WTC11 (cell line): ENCODE measurements at places on chromosomes 5 and 9.

- no peaks in the 10 kb centered on the region for H3K27me3 ChIP-seq
- no peak for DNase-seq
- H3K27ac ChIP-seq: no peak overlapping the region
- H3K4me1 ChIP-seq: no peaks in the 10 kb centered on the region
These were observed 363.6 kb upstream of the CYLC2 start for GRCh38 chr9:102631559-102631958.

GRCh38 chr5:42360056-42360455 is 63.2 kb upstream of the GHR start:
- peaks cover 3% of the 10 kb centered on the region for H3K36me3 ChIP-seq
- H3K4me3 ChIP-seq: peak overlapping the region; percentile 39; the same call in 1 of the 2 replicates
- H3K4me1 ChIP-seq: peaks cover 31% of the 10 kb centered on the region
- DNase-seq: no peak
- peak overlapping the region; percentile 65; the same call in 1 of the 2 replicates for H3K27ac ChIP-seq

GRCh38 chr5:79235261-79235633 is 684 bp upstream of the JMY start:
- H3K4me3 ChIP-seq: peak overlapping the region; percentile 94
- H3K36me3 ChIP-seq: no peaks in the 10 kb centered on the region
- H3K27ac ChIP-seq: peak overlapping the region; percentile 87
- H3K27me3 ChIP-seq: peaks cover 4% of the 10 kb centered on the region
- no peak for DNase-seq

- H3K36me3 ChIP-seq: peaks cover 54% of the 10 kb centered on the region
- H3K4me1 ChIP-seq: 0 out of 2 replicates have a peak, but pooled peaks cover 5% of the 10 kb centered on the region
- H3K4me3 ChIP-seq: no peak overlapping the region
- DNase-seq: no peak
These were observed 24.8 kb downstream of the GPR107 start for GRCh38 chr9:130078547-130078946.

GRCh38 chr5:174355208-174355612 is 309.7 kb downstream of the NSG2 start:
- no peaks in the 10 kb centered on the region for H3K4me1 ChIP-seq
- peaks cover 2% of the 10 kb centered on the region; the same call in 1 of the 2 replicates for H3K27me3 ChIP-seq
- H3K36me3 ChIP-seq: no peaks in the 10 kb centered on the region
- no peak for DNase-seq
- H3K4me3 ChIP-seq: no peak overlapping the region
- H3K27ac ChIP-seq: no peak overlapping the region

- 0 out of 2 replicates have a peak, but pooled peaks cover 2% of the 10 kb centered on the region for H3K4me1 ChIP-seq
- H3K27ac ChIP-seq: no peak overlapping the region
- no peak for DNase-seq
These were observed 8.6 kb upstream of the PAPPA start for GRCh38 chr9:116145036-116145435.

DNA sequence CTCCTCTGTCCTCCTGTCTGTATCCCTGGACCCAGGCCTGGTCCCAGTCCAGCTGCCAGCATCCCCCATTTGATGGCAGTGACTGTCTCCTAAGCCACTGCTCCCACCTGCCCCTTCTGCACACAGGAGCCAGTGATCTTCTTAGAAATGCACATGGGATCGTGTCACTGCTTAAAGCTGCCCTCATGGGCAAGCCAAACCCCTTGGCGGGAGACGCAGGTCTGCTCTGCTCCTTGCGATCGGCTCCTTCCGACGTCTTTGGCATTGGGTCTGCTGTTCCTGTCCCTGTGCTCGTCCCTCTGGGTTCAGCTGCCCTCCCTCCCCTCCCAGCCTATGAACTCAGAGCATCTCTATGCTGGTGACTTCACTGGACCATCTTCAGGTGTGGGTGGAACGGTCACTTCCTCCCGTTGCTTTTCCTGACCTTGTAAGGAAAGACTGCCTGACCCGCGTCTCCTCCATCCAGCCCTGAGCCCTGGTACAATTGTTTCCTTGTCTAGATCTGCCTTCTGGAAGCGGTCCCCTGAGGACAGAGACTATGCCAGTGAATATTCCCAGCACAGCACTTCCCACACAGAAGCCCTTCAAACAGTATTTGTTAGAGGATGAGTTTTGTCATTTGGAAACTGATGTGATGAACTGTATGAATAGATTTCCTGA is 116.5 kb downstream of the ZNF354C start:
- DNase-seq: no peak
- H3K27ac ChIP-seq: no peak overlapping the region
- no peaks in the 10 kb centered on the region for H3K27me3 ChIP-seq
- H3K4me1 ChIP-seq: no peaks in the 10 kb centered on the region
- peaks cover 3% of the 10 kb centered on the region; the same call in 1 of the 2 replicates for H3K36me3 ChIP-seq

DNA sequence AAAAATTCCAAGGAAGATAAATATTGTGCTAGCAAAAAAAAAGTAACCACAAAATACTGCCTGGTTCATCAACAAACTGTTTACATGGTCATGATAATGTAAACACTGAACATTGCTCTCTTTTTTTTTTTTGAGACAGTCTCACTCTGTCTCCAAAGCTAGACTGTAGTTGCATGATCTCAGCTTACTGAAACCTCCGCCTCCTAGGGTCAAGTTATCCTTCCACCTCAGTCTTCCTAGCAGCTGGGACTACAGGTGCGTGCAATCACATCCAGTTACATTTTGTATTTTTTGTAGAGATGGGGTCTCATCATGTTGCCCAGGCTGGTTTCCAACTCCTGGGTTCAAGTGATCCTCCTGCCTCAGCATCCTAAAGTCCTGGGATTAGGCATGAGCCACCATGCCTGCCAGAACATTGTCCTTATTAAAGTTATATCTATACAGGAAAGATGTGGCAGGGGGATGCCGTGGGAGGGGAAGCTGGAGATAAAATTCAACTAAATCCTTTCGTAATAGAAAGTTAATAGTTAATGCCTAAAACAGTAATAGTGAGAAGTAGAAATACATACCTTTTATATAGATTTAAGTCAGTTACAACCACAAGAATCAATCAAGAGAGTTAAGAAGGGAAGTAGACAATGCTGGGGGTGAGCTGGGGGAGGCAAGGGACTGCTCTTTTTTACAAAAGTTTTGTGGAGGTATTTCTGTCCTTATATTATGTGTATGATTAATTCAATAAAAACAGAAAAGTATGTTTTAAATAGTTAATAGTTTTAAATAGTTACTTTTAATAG is 52.3 kb downstream of the RGMB start:
- H3K27ac ChIP-seq: no peak overlapping the region
- H3K36me3 ChIP-seq: peaks cover 13% of the 10 kb centered on the region

DNA sequence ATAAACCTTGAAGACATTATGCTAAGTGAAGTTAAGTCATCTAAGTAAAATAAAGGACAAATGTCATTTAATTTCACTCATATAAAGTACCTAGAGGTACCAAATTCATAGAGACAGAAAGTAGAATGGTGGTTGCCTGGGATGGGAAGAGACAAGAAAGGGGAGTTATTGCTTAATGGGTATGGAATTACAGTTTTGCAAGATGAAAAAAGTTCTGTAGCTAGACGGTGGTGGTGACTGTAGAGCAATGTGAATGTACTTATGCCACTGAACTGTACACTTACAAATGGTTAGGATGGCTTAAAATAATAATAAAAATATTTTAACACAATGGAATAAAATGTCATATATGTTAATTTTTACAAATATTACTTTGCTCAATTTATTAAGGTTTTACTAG is 128.0 kb downstream of the MPDZ start:
- H3K4me1 ChIP-seq: no peaks in the 10 kb centered on the region
- DNase-seq: no peak
- H3K4me3 ChIP-seq: no peak overlapping the region
- no peaks in the 10 kb centered on the region for H3K27me3 ChIP-seq

DNA sequence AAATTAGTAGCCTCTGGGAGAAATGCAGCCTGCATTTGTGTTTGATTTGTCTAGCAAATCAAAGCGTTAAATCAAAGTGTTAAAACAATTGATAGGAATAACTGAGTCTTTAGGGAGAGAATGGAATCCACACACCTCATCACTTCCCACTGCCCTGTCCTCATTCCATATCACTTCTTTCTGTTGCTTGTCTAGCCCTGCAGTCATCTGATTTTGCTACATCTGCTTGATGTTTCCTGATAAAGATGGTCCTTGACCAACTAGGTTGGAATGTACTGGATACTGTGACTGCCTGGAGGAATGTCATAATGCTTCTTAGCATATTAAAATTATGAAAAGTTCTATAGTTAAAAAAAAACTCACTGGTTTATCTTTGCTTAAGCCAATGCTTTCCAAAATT is 119.9 kb downstream of the DOCK2 start:
- peaks cover 13% of the 10 kb centered on the region for H3K4me1 ChIP-seq
- H3K4me3 ChIP-seq: no peak overlapping the region
- no peaks in the 10 kb centered on the region for H3K36me3 ChIP-seq
- no peak overlapping the region for H3K27ac ChIP-seq

- peak overlapping the region; percentile 3; the same call in 1 of the 2 replicates for H3K4me3 ChIP-seq
- no peak for DNase-seq
- no peaks in the 10 kb centered on the region for H3K27me3 ChIP-seq
These were observed 198.9 kb downstream of the TSSK1B start for GRCh38 chr5:113235884-113236283.

GRCh38 chr5:143801252-143801939 is 10.6 kb upstream of the HMHB1 start:
- H3K4me1 ChIP-seq: no peaks in the 10 kb centered on the region
- no peaks in the 10 kb centered on the region for H3K36me3 ChIP-seq
- no peaks in the 10 kb centered on the region; the same call in 1 of the 2 replicates for H3K27me3 ChIP-seq
- H3K4me3 ChIP-seq: no peak overlapping the region
- H3K27ac ChIP-seq: no peak overlapping the region
- DNase-seq: no peak

DNA sequence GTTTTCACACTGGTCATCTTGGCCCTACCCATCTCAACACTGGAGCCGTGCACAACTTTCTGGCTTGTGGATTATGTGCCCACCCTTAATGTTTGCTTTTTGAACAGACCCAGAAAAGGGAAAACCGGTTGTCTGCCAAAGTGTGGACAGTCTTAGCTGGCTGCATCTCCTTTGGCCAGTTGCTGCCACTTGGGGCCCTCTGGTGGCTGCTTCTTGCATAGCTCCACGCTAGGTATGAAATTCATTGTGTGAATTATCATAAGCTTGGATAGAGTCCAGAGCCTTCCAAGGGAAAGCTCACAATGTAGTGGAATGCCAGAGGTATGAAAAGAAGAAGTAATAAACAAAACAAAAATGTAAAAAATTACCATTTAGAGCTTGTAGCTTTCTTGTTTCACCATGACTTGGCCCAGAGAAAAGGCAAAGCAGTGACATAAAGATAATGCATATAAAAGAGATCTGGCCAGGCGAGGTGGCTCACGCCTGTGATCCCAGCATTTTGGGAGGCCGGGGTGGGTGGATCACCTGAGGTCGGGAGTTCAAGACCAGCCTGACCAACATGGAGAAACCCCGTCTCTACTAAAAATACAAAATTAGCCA is 12.5 kb upstream of the SLC36A3 start:
- peaks cover 18% of the 10 kb centered on the region for H3K4me1 ChIP-seq
- H3K27ac ChIP-seq: no peak overlapping the region
- DNase-seq: peak; percentile 78
- H3K36me3 ChIP-seq: no peaks in the 10 kb centered on the region
- no peaks in the 10 kb centered on the region for H3K27me3 ChIP-seq

GRCh38 chr5:126031989-126032716 is 391.1 kb upstream of the GRAMD2B start:
- no peaks in the 10 kb centered on the region for H3K4me1 ChIP-seq
- H3K27me3 ChIP-seq: peaks cover 7% of the 10 kb centered on the region; the same call in 1 of the 2 replicates
- H3K4me3 ChIP-seq: no peak overlapping the region
- no peak overlapping the region for H3K27ac ChIP-seq

- H3K27me3 ChIP-seq: peaks cover 4% of the 10 kb centered on the region; the same call in 1 of the 2 replicates
- no peak overlapping the region for H3K4me3 ChIP-seq
- H3K36me3 ChIP-seq: peaks cover 16% of the 10 kb centered on the region
- DNase-seq: no peak
- H3K27ac ChIP-seq: no peak overlapping the region
These were observed 205.1 kb downstream of the AUH start for GRCh38 chr9:91156451-91157234.

DNA sequence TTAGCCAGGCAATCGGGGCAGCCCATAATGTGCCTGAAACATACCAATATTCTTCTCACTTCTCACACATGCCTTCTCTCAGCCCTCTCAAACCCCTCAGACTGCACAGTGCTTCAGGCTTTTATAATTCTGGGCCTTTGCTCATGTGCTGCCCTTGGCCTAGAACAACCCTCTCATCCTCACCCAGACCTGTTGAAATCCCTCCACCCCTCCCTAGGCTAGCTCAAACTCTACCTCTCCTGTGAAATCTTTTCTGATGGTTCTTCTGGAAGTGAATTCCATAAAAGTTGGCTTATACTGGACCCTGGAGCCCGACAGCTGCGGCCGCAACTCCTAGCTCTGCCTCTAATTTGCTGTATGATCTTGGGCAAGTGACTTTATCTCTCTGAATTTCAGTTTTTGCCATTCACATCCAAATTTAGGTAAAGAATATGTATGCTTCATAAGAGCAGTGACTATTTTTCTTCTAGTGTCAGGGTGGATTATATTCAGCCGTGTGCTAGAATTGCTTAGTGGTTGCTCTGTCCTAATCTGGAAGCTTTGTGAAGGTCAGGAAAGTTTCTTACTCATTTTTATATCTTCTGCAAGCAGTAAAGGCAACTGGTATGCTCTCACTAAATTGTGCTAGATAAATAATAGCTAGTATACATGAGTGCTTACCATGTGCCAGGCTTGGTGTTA is 221.4 kb downstream of the MAPKAP1 start:
- H3K27me3 ChIP-seq: no peaks in the 10 kb centered on the region
- H3K27ac ChIP-seq: peak overlapping the region; percentile 49; the same call in 1 of the 2 replicates
- peaks cover 3% of the 10 kb centered on the region; the same call in 1 of the 2 replicates for H3K36me3 ChIP-seq
- peaks cover 21% of the 10 kb centered on the region for H3K4me1 ChIP-seq
- no peak overlapping the region for H3K4me3 ChIP-seq

- peaks cover 15% of the 10 kb centered on the region for H3K36me3 ChIP-seq
- no peaks in the 10 kb centered on the region; the same call in 1 of the 2 replicates for H3K27me3 ChIP-seq
- H3K4me3 ChIP-seq: no peak overlapping the region
- DNase-seq: no peak
- peaks cover 6% of the 10 kb centered on the region for H3K4me1 ChIP-seq
These were observed 45.9 kb upstream of the PJA2 start for GRCh38 chr5:109455598-109456096.

GRCh38 chr5:168274406-168274805 is 17.0 kb upstream of the WWC1 start:
- no peaks in the 10 kb centered on the region for H3K36me3 ChIP-seq
- no peaks in the 10 kb centered on the region; the same call in 1 of the 2 replicates for H3K27me3 ChIP-seq
- no peak for DNase-seq

- no peak overlapping the region for H3K4me3 ChIP-seq
- no peak overlapping the region for H3K27ac ChIP-seq
- peaks cover 8% of the 10 kb centered on the region for H3K36me3 ChIP-seq
These were observed 405.2 kb downstream of the ZNF608 start for GRCh38 chr5:124341066-124341858.

DNA sequence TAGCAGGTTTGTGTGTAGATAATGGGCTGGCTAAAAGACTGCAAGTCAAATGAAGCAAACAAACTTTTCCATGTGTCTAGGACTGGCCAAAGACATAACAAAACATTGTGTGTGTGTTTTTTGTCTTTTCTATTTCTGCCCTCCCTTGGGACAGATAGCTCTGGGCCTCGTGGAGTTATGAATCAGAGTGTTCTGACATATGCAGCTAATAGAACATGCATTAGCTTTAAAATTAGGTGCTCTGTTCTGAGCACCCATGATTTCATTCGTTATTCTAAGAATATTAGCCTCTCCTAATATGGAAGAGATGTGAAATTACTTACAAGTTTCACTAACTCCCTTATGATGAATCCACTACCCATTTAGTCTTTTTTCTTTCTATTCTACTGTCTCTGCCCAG is 367.3 kb upstream of the PAPPA start:
- no peak for DNase-seq
- H3K27me3 ChIP-seq: peaks cover 3% of the 10 kb centered on the region; the same call in 1 of the 2 replicates
- peaks cover 19% of the 10 kb centered on the region for H3K4me1 ChIP-seq
- H3K36me3 ChIP-seq: peaks cover 18% of the 10 kb centered on the region
- H3K4me3 ChIP-seq: no peak overlapping the region
